Activated T-cell treated with anti-CD3 and anti-CD28 coated beads, Interleukin-2, amount 50 U/mL, for 1 hour (primary cell): ENCODE measurements at places on chromosomes 1 and 21.

GRCh38 chr21:44799646-44800045 is 2.0 kb downstream of the UBE2G2 start:
- no peak for DNase-seq

- no peak for DNase-seq
Observed at GRCh38 chr1:48760857-48761256, 15.8 kb downstream of the BEND5 start.

- DNase-seq: no peak
Observed at GRCh38 chr1:70134148-70134547, 71.2 kb downstream of the LRRC40 start.

DNA sequence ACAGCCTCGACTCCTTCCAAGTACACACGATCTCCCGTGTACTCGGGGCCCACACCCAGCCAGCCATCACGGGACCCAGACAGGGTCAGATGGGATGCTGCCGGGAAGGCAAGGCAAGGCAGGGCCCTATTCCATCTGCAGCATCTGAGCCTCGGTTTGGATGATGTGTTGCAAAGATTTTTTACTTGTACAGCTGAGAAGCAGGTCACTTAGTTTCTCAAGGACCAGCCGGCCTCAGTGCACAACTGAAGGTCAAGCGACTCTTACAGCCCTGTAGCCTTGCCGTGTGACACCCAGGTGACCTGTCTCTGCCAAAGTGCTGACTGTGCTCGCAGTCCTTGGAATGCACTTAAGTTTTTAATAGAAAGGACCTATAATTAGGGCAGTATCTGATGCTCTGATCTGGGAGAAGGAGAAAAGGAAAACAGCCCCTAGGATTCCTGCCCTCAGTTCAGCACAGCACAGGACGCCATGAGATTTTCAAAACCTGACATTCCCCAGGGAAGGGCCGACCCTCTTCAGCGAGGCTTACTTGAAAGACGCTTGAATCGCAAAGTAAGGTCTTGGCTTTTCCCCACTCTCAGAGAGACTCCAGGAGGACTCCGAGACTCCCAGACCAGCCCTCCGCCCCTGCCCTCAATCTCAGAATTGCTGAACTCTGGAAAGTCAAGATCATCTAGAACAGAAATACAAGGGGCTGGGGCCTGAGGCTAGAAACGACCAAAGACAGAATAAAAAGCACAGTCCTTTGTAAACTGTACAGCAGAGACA is 1.3 kb downstream of the GPR157 start:
- DNase-seq: no peak

- peak; percentile 26 for DNase-seq
Observed at GRCh38 chr1:207004931-207005830, 27.4 kb downstream of the C1orf116 start.

DNA sequence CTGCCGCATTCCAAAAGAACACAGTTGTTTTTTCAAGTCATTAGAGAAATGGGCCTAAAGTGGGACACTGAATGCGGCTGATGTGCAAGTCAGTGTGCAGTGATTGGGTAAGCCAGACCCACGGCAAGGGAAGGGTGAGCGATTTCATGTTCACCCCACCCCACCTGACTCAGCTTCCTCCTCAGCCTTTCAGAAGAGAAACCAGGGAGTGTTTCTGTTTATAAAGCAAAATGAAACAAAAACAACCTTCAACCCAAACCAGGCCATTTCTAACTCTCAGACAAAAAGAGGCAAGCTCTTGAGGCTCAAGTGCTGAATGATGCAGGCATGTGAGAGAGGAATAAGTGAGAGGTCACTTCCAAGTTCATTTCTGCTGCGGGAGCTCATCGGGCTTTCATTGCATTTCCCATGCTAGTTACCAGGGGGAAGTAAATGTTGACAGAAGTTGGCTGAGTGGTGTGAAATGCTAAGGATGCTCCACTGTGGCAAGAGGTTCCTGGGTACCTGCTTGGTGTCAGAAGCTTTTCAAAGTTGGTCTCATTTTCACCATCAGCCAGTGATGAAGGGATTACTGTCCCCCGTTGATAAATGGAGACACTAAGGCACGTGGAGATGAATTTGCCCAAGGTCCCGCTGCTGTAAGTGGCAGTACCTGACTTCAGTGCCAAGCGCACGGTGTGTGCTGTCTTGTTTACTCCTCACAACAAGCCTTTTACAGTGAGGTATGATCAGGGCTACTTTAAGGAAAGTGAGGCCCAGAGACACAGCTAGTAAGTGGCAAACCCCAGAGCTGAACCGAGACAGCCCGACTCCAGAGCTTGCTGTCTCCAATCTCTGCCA is 29.1 kb downstream of the STPG1 start:
- no peak for DNase-seq

DNA sequence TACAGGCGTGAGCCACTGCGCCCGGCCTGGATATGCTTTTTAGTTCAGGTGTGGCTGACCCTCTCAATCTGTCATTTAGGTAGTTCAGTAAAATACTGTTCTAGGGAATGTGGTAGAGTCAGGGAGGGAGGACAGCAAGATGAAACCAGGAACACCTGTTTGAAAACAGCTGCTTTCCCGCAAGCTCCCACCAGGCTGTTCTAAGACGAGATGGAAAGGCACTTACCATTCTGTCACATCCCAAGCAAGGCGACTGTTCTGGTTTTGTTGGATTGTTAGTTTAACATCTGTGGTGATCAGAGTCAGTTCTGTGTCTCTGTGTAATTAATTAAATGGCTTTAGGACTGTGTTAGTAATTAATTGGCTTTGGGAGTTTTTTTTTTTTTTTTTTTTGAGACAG is 2.9 kb downstream of the CHAF1B start:
- DNase-seq: no peak

- peak; percentile 70 for DNase-seq
Observed at GRCh38 chr1:200979574-200980451, 43.7 kb downstream of the KIF21B start.

GRCh38 chr21:34177919-34178567 is 104.7 kb downstream of the MRPS6 start:
- no peak for DNase-seq

DNA sequence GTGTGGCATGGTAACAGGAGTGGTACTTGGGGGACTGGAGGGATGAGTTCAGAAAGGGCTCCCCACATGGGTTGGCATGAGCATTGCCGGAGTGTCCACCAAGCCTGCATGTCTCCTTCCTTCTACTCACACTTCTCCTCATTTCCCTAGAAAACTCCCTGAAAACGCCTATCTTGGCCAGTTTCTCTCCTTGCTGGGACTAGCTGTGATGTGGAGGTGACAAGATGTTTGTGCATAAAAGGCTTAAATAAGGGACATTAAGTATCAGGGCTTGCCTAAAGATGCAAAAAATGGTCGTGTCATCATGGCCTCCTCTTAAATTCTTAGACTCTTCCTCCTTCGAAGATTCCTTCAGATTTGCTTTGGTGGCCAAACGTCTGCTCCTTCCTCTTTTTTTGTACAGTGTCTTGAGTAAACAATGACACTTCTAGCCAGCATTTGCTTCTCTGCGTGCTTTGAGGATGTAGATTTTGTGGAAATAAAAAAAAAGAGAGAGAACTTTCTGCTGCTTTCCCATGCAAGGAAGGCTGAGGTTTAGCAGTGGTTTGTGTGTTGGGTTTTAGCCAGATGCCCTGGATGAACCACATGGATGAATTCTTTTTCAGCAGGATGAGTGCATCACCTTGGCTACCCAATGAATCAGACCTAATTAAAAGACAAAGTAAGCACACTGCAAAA is 239.1 kb upstream of the IRF2BP2 start:
- no peak for DNase-seq

DNA sequence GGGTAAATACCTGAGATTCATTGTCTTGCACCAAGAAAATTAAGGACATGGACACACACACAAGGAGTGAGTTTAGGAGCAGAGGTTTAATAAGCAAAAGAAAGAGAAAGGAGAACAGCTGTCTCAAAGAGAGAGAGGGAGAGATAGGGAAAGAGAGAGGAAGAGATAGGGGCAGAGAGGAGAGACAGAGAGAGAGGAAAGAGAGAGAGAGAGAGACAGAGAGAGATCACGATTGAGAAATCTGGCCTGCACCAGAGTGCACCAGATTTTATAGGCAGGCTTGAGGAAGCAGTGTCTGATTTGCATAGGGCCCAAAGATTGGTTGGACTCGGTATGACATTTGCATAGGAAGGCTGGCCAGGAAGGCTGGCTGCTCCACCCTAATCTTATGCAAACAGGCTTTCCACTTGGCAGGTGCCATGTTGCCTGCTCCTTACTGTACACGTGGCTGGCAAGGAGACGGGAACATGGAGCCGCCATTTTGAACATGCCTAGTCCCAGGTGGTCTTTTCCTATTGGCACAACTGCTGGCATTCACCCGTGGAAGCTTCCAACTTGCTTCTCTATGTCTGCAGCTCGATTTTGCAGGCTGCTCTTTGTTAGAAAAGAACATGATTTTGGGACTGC is 419.9 kb downstream of the ZP4 start:
- no peak for DNase-seq

DNA sequence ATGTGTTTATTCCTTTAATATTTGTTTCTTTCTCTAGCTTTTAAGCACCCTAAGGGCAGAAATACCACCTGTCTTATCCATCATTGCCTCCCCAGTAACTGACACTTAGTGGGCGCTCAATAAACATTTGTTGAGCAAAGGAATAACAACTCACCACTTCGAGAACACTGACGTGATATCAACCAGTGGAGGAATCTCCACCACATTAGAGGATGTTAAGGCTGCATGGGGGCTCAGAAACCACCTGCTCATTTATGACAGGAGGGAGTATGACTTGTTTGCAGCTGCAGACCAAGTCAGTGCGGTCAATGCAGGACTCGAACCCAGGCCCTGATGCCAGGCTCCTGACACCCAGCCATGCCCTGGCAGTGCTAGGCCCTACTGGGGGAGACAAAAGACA is 102.6 kb downstream of the MRPL37 start:
- DNase-seq: no peak

DNA sequence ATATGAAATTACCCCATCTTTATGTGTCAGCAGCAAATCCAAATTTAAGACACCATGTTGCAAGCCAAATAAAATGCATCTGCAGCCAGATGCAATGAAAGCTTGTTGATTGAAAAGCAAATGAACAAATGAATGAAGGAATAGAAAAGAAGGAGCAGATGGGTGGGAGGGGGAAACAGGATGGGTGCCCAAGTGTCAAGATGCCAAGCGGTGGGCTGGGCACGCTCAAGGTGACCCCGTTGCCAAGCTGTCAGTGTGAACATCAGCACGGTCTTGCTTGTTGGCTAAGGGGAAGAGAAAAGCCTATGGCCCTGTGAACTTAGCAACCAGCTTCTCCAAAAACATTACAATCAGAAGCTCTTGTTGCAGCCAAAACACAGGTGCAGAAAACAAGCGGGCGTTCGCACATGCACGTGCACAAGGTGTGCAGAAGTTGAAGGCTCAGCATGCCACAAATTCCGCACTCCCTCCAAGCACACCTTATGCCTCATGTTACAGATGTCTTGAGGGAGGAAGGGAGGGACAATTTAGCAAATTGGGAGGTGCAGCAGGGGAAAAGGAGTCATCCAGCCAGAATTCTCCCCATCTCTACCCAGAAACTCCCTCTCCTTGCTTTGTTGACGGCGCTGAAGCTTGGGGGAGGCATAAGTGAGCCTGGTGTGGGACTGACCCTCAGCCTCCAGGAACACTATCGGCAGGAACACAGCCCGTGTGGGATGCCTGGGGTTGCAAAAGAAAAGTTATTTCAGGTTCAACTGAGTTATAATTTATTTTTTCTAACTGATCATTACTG is 62.4 kb downstream of the HIVEP3 start:
- no peak for DNase-seq

- DNase-seq: no peak
Observed at GRCh38 chr1:5297886-5298239, 643.5 kb downstream of the AJAP1 start.

DNA sequence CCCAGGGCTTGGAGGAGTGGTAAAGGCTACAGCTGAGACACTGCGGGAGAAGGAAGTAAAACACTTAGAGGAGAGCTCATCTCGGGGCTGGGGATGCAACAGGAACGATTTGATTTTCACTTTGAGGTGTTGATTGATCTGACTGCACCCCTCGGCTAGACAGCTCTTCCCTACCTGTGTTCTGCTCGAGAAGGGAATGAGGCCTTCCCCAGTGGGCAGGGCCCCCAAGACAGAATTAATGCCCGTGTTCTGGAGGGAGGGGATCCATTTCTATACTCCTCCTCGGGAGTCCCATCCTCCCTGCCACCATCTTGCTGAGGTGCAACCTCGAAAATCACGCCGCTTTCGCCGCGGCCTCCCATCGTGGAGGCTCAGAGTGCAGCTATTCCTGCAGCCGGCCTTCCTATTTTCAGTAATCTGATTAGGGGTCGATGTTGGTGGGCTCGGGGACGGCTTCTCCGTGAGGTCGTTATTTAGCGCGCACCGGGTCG is 2.4 kb downstream of the ATP2B4 start:
- peak; percentile 48 for DNase-seq

- DNase-seq: no peak
Observed at GRCh38 chr21:28133116-28133515, 859.6 kb downstream of the LTN1 start.

- DNase-seq: no peak
Observed at GRCh38 chr21:45293726-45294401, 6.2 kb upstream of the POFUT2 start.

- DNase-seq: peak; percentile 51
Observed at GRCh38 chr1:247415423-247416361, at the start of gene NLRP3. Gene NLRP3, plus strand, starts transcription at chr1:247416173. Its CDS starts 2,628 bp downstream, at chr1:247418801.

DNA sequence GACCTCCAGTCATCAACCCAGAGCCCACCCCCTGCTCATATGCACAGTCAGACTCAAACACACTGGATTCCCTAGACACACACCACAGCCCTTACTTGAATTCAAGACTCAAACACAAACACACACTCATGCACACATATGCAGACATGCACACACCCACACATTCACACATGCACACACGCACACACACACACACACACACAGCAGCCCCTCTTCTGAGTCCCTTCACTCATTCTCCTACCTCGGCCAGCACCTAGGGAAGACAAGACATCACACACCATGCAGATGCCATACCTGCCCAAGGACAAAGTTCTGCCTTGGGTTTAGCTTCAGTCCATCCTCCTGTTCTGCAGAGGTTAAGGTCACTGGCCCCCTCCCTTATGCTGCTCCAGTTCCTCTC is 1.6 kb upstream of the HCRTR1 start:
- DNase-seq: no peak

- DNase-seq: no peak
Observed at GRCh38 chr1:117655220-117655577, 49.4 kb downstream of the TENT5C start.

DNA sequence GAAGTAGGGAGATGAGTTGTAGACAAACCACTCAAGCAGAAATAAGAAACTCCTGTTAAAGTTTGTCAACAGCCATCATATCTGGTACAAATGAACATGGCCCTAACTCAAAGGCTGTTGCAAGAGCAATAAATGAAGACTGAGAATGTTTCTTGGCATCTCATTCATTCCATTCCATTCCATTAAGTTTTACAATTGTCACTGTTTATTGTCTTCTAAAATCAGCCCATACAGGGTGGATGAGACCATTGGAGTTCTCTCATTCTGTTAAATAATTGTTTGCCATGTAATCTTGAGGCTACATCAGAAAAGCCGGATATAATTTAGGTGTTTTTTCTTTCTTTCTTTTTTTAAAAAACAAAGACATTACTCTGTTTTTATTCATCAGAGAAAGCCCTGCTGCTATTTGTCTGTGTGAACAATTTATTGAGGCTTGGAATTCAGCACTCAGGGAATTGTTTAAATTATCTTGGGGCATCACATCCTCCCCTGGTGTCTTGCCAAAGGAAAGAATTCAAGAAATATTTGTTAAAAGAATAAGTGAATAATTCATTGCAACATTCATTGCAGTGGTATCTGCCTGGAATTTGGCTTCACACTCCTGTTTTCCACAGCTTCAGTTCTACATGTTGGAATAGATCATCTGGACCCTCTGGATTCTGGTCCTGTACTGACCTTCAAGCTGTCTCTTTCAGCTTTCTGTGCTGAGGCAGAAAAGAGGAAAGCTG is 604.5 kb downstream of the PLPP3 start:
- no peak for DNase-seq
